ENCODE measurements at places on chromosomes 12 and 14. TPM values are rescaled to one million over a fixed set of nuclear protein-coding genes. Genes with fewer than 3 reads are reported as not detected.

- H3K27ac ChIP-seq, result no peak overlapping the region
- H3K27me3 ChIP-seq, result no peaks in the 10 kb centered on the region
- no peaks in the 10 kb centered on the region for H3K4me1 ChIP-seq
- H3K4me3 ChIP-seq, result no peak overlapping the region
- no peak for DNase-seq
Measured at GRCh38 chr12:49553512-49554088, 14.3 kb downstream of the MCRS1 start.

DNA sequence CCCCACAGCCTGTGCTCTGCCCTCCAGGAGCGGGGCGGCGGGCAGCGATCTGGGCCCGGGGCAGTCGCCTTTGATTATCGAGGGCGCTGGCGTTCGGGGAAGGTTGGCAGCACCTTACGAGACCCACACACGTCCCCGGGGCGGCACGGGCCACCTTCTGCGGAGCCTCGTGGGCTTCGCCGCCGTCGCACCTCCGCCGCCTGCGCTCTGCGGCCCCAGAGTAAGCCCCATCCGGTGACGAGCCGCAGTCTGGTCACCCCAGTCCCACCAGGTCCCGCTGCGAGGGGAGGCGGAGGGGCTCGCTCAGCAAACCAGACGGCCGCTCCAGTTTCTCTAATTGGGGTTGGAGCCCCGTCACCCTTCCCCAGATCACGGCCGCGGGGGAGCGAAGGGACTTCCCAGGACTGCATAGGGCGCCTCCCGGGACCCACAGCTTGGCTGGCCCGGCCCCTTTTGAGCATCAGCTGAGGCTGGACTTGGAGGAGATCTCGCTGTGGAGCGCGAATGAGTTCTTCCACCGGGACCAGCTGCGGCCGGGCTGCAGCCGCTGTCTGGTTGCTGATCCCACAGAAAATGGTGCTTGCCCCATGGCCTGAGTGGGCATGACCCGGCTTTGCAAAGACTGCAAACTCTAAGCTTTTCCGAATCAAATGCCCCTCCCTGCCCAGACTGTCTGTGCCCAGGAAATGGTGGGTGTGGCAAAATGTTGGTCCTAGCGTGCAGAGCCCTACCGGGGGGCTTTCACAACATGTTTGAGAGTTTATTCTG lies 560 bp downstream of the LGALS3 start:
- H3K36me3 ChIP-seq, result peaks cover 2% of the 10 kb centered on the region
- H3K4me3 ChIP-seq, result peak overlapping the region; percentile 96
- no peaks in the 10 kb centered on the region for H3K27me3 ChIP-seq
- peak; percentile 66 for DNase-seq
- H3K4me1 ChIP-seq, result peaks cover 65% of the 10 kb centered on the region

GRCh38 chr12:79374545-79374944 lies 316.2 kb downstream of the PAWR start:
- H3K4me1 ChIP-seq, result peaks cover 26% of the 10 kb centered on the region
- DNase-seq, result no peak
- H3K4me3 ChIP-seq, result no peak overlapping the region
- H3K27me3 ChIP-seq, result no peaks in the 10 kb centered on the region
- H3K27ac ChIP-seq, result no peak overlapping the region

GRCh38 chr14:104931304-104931770 lies 6.7 kb downstream of the PLD4 start:
- H3K27me3 ChIP-seq, result peaks cover 2% of the 10 kb centered on the region
- H3K4me3 ChIP-seq, result no peak overlapping the region
- H3K36me3 ChIP-seq, result no peaks in the 10 kb centered on the region
- no peak for DNase-seq
- no peak overlapping the region for H3K27ac ChIP-seq
- H3K4me1 ChIP-seq, result 0 out of 2 replicates have a peak, but pooled peaks cover 3% of the 10 kb centered on the region

RAPGEF3 gene
- total RNA-seq, result 2.3 TPM

TMTC3 gene
- 31.9 TPM for total RNA-seq

DLGAP5 gene
- 54.1 TPM for total RNA-seq

GRCh38 chr14:63562405-63562804 lies 19.2 kb upstream of the PPP2R5E start:
- H3K27me3 ChIP-seq, result no peaks in the 10 kb centered on the region
- H3K4me3 ChIP-seq, result no peak overlapping the region
- no peak overlapping the region for H3K27ac ChIP-seq
- H3K36me3 ChIP-seq, result no peaks in the 10 kb centered on the region
- peaks cover 26% of the 10 kb centered on the region for H3K4me1 ChIP-seq

DNA sequence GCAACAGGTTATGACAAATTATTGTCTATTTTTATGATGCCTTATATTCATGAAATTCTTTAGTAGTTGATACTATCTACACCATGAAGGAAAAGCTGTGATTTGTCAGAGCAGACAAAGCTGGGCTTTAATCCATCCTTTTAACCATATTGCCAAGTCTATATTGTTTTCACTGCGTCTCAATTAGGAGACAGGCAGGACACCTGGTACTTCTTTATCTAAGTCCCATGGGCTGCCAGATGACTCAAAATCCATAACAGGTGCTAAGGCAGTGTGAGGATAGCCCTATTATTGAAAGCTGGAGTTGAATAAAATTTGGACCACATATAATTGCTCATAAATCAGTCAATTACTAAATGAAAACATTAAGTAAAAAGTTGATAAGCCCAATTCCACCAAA lies 22.6 kb downstream of the INSM2 start:
- no peak overlapping the region for H3K27ac ChIP-seq
- H3K4me3 ChIP-seq, result no peak overlapping the region
- H3K27me3 ChIP-seq, result no peaks in the 10 kb centered on the region
- no peak for DNase-seq

GRCh38 chr14:106200541-106201315 lies 674.3 kb downstream of the TMEM121 start:
- peaks cover 79% of the 10 kb centered on the region for H3K4me1 ChIP-seq
- H3K27me3 ChIP-seq, result no peaks in the 10 kb centered on the region
- peak overlapping the region; percentile 99 for H3K27ac ChIP-seq
- DNase-seq, result no peak

RTL1 gene
- not detected for total RNA-seq

GRCh38 chr12:2619136-2619535 lies 175.6 kb upstream of the FKBP4 start:
- no peaks in the 10 kb centered on the region for H3K36me3 ChIP-seq
- DNase-seq, result no peak

GRCh38 chr12:19778797-19779196 lies 339.5 kb downstream of the AEBP2 start:
- H3K36me3 ChIP-seq, result no peaks in the 10 kb centered on the region
- H3K4me1 ChIP-seq, result no peaks in the 10 kb centered on the region
- no peak overlapping the region for H3K4me3 ChIP-seq
- H3K27ac ChIP-seq, result no peak overlapping the region

OR4K17 gene
- total RNA-seq, result not detected

KLRD1 gene
- total RNA-seq, result 0.23 TPM

FAM234B gene
- 11.4 TPM for total RNA-seq

SERPINA4 gene
- 6.3 TPM for total RNA-seq

MYH6 gene
- total RNA-seq, result not detected

GRCh38 chr12:2284857-2285256 lies 232.1 kb downstream of the CACNA1C start:
- no peaks in the 10 kb centered on the region for H3K36me3 ChIP-seq
- DNase-seq, result peak; percentile 83
- no peak overlapping the region for H3K27ac ChIP-seq

- H3K4me3 ChIP-seq, result no peak overlapping the region
- H3K4me1 ChIP-seq, result peaks cover 12% of the 10 kb centered on the region
- no peak overlapping the region for H3K27ac ChIP-seq
- no peaks in the 10 kb centered on the region for H3K27me3 ChIP-seq
Measured at GRCh38 chr12:47349137-47350061, 269.6 kb upstream of the AMIGO2 start.

- no peaks in the 10 kb centered on the region for H3K36me3 ChIP-seq
- no peaks in the 10 kb centered on the region for H3K27me3 ChIP-seq
- DNase-seq, result peak; percentile 74
- H3K27ac ChIP-seq, result peak overlapping the region; percentile 95
Measured at GRCh38 chr12:114636723-114637480, 47.1 kb downstream of the TBX3 start.

DNA sequence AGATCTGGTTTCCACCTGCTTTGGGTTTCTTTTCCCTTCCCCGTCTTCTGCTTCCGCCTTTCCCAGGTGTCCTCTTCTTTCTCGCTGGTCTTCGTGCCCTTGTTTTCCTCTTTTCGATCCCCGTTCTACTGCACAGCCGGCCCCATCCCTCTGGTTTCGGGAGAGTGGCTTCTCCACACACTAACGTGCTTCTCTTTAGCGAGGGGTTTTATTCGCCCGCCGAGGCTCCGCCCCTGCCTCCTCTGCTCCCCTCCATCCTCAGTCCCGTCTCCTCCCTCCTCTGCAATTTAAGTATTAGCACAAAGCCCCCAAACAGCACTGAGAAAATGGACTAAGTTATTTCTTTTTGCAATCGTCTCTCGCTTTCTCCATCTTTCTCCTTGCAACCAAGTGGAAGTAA lies at the start of gene SLC7A8:
Gene SLC7A8, minus strand, starts transcription at position 182 of the 400 bp plus-strand sequence. CDS start 746 bp downstream, outside the sequence.
- H3K4me3 ChIP-seq, result peak within 1 kb of the TSS; percentile 54
- H3K27me3 ChIP-seq, result no peaks in the 10 kb centered on the region
- peaks cover 13% of the 10 kb centered on the region for H3K4me1 ChIP-seq
- peak; percentile 58 for DNase-seq
- no peak within 1 kb of the TSS for H3K27ac ChIP-seq

DNA sequence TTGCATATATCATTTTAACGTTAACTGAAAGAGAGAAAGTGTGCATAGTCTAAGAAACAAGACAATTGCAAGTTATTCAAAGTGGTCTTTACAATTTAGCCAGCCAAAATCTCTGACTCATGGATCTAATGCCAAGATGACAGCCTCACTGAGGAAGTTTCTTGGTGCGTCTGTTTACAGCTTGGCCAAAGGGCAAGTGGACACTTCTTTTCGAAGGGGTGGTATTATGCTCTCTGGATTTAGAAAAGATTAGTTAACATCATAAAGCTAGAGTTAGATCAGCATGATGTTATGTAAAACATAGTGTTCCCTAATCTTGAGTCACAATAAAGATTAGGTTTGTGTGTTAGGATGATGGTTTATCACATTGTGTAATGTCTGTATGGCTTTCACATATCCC lies 51.5 kb upstream of the SLC2A13 start:
- no peaks in the 10 kb centered on the region for H3K4me1 ChIP-seq
- H3K27me3 ChIP-seq, result no peaks in the 10 kb centered on the region
- H3K27ac ChIP-seq, result no peak overlapping the region

NEUROD4 gene
- not detected for total RNA-seq

DNA sequence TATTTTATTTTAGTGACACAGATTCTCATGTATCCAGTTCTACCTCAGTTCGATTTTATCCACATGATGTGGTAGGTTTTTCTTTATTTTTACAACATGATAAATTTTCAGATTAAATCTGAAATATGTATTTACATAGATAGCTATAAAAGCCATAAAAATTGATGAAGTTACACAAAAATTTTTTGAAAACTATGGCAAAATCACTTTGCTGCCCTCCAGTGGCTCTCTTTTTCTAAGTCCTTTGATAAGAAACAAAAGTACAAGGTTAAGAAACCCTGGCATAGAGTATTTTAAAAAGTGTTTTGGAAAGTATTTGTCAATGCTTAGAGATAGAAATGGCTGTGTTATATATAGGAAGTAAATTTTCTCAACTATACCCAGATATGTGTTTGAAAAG lies 104.2 kb downstream of the PCNX1 start:
- DNase-seq, result no peak
- no peaks in the 10 kb centered on the region for H3K36me3 ChIP-seq
- no peaks in the 10 kb centered on the region for H3K4me1 ChIP-seq
- H3K27ac ChIP-seq, result no peak overlapping the region

DNA sequence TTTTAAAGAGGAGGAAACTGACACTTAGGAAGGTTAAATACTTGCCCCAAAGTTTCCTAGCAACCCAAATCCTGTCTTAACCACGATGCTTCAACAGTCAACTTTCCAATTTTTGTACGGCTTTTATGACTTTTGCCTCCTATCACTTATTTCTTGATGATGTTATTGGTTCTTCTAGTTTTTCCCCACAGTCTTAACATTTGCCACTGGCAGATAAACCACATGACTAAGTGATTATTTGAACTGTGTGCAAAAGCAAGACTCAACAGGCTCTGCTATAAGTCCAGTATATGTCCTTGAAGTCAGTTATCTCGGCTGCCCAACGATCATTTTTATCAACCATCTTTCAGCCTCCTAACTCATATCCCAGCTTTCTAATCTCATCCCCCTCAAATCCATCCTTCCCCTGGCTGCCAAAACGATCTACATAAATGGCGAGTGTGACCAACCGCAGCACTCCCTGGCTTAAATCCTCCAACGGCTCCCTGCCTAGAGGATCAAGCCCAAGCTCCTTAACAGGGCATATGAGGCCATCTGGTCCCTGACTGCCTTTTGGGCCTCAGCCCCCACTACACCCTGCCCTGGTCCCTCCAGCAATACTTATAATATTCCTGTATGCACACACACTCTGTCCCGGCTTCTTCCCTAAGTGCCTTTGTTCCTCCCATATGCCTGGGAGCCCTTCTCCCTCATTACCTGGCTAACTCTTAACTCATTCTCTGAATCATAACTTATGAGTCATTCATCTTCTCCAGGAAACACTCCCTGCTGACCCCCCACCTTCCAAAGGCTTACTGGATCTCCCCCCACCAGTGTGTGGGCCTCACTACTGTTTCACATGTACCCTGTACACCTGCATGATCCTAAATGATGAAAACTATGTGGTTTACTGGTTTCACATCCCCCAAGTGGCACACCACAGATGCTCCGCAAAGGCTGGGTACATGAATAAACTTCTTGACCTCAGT lies 8.8 kb downstream of the VPS37B start:
- peaks cover 49% of the 10 kb centered on the region for H3K4me1 ChIP-seq
- H3K4me3 ChIP-seq, result no peak overlapping the region
- H3K36me3 ChIP-seq, result no peaks in the 10 kb centered on the region
- DNase-seq, result no peak
- peak overlapping the region; percentile 16 for H3K27ac ChIP-seq

DNA sequence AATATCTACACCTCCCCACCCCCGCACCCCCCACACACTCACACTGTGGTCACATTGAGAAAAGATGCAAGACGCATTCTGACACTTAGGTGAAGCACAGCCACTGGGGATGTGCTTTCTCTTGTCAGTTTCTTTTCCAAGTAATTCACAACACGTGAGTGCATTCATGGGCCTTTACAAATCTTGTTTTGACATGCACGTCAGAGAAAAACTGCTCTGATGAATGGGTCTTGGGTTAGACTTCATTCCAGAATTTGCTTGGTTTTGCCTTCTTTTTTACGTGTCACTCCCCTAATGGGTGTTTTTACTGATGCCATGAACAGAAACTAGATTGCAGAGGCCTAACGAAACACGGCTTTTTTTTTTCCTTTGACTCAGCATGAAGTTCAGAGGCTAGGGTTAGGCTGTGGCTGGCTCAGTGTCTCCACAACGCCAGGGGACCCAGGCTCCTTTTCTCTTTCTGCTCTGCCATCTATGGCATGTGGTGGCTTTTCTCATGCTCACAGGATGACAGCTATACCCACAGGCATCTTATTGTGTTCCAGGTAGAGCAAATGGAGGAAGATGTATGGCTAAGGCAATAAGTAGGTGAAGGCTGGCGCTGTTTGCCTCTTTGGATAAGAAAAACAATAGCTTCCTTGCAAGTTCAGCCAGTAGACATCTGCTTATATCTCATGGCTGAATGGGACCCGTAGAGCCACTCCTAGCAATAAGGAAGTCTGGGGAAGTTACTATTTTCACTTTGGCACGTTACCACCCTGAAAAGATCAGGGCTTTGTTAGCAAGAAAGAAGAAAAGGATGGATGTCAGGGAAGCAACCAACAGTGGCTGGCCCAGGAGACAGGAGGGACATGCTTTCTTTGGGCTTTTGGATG lies 253.3 kb downstream of the SLC15A4 start:
- no peaks in the 10 kb centered on the region for H3K27me3 ChIP-seq
- H3K4me3 ChIP-seq, result no peak overlapping the region
- no peak for DNase-seq
- H3K36me3 ChIP-seq, result no peaks in the 10 kb centered on the region
- H3K4me1 ChIP-seq, result no peaks in the 10 kb centered on the region

CYP27B1 gene
- 7.1 TPM for total RNA-seq

UBR7 gene
- total RNA-seq, result 19.6 TPM

GRCh38 chr12:88245905-88246304 lies 103.8 kb downstream of the TMTC3 start:
- H3K4me3 ChIP-seq, result no peak overlapping the region
- peaks cover 8% of the 10 kb centered on the region for H3K4me1 ChIP-seq
- no peak for DNase-seq
- H3K36me3 ChIP-seq, result no peaks in the 10 kb centered on the region

Measured in Caco-2 (cell line).